Cardiac atrium fibroblast (primary cell): ENCODE measurements at places on chromosomes 13 and 19. TPM values are rescaled to one million over a fixed set of nuclear protein-coding genes. Genes with fewer than 3 reads are reported as not detected.

ICAM4 gene
- total RNA-seq = 0.49 and 0.90 TPM in 2 replicates

MBD3L2 gene
- total RNA-seq = not detected in 2 replicates

PPP5C gene
- 74.5 and 74.6 TPM in 2 replicates for total RNA-seq

CYP4F22 gene
- not detected in 2 replicates for total RNA-seq

GARIN5A gene
- not detected in 2 replicates for total RNA-seq

VASP gene
- total RNA-seq = 95.6 and 146 TPM in 2 replicates

ZSCAN4 gene
- not detected in 2 replicates for total RNA-seq

AP1M2 gene
- total RNA-seq = not detected in 2 replicates

ERICH6B gene
- not detected in 2 replicates for total RNA-seq
